ENCODE measurements at places on chromosomes 11 and 22. TPM values are rescaled to one million over a fixed set of nuclear protein-coding genes. Genes with fewer than 3 reads are reported as not detected.

MIOX gene
- not detected for total RNA-seq

GTF2H1 gene
- 129 TPM for total RNA-seq

RIMBP3C gene
- total RNA-seq = 0.16 TPM

FUT4 gene
- total RNA-seq = 0.67 TPM

VWCE gene
- 0.45 TPM for total RNA-seq

OR10D3 gene
- total RNA-seq = not detected

TNNT3 gene
- total RNA-seq = not detected

IFT27 gene
- total RNA-seq = 18.9 TPM

NLRP10 gene
- total RNA-seq = not detected

NELL1 gene
- total RNA-seq = not detected

FZD4 gene
- total RNA-seq = 1.9 TPM

NRXN2 gene
- 0.43 TPM for total RNA-seq

KRTAP5-9 gene
- not detected for total RNA-seq

SLC1A2 gene
- total RNA-seq = 0.71 TPM

UEVLD gene
- 30.2 TPM for total RNA-seq

LUZP2 gene
- total RNA-seq = not detected

JOSD1 gene
- 84.2 TPM for total RNA-seq

SAA4 gene
- total RNA-seq = not detected

SGSM1 gene
- total RNA-seq = 0.03 TPM

KCTD14 gene
- 0.80 TPM for total RNA-seq

SYCE3 gene
- not detected for total RNA-seq

MYRF gene
- 1.7 TPM for total RNA-seq

PYGM gene
- 0.08 TPM for total RNA-seq

Measured in SK-MEL-5 (cell line).